ENCODE measurements at places on chromosomes 13 and 19. TPM values are rescaled to one million over a fixed set of nuclear protein-coding genes. Genes with fewer than 3 reads are reported as not detected.
A peak's percentile ranks its signal among the peaks of the same experiment; 100 is the strongest.

FARSA gene
- 129 TPM for total RNA-seq

DNA sequence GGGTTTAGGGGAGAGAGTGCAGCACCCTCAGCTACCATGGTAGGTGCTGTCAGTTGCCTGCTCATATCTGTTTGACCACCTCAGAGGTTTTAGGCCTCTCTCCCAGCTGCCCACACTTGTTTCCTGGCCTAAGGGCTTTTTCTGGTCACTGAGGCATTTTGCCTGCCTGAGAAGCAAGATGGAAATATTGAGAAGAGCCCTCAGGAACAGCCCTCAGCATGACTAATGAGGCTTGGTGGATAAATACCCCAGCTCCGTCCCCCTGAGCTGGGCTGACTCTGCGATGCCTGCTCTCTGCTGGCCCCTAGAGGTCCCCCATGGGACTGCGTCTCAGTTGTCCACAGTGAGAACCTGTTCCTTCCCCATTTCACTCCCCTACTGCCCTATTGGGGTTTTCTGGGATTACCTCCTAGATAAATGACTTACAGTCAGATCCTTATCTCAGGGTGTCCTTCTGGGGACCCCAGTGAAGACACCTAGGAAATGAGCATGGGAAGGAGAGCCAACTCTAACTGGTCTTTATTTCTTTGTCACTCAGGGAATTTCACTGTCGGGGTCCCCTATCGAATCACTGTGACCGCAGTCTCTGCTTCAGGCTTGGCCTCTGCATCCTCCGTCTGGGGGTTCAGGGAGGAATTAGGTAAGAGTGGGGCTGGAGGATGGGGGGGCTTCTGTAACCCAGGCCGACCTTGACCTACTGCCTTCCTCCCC lies 13.3 kb downstream of the PALM3 start:
- DNase-seq = no peak

DNA sequence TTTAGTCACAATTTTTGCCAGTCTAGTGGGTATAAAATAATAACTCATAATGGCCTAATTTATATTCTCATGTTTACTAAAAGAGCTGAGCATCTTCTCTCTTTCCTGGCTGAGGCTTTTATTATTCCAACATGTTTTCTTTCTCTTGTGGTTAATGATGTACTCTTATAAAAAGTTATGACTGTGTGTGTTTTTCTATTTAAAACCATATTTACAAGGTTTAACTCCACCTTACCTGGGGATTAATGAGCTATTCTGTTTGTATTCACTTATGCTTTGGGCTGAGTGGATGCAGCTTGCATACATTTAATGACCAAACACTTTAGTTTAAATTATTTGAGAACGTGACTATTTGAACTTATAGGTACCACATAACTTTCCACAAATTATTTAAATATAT lies 1365.7 kb upstream of the SLC10A2 start:
- DNase-seq = no peak

- DNase-seq = no peak
Observed at GRCh38 chr19:38412961-38413360, 10.1 kb downstream of the FAM98C start.

KIR2DL4 gene
- not detected for total RNA-seq

DNA sequence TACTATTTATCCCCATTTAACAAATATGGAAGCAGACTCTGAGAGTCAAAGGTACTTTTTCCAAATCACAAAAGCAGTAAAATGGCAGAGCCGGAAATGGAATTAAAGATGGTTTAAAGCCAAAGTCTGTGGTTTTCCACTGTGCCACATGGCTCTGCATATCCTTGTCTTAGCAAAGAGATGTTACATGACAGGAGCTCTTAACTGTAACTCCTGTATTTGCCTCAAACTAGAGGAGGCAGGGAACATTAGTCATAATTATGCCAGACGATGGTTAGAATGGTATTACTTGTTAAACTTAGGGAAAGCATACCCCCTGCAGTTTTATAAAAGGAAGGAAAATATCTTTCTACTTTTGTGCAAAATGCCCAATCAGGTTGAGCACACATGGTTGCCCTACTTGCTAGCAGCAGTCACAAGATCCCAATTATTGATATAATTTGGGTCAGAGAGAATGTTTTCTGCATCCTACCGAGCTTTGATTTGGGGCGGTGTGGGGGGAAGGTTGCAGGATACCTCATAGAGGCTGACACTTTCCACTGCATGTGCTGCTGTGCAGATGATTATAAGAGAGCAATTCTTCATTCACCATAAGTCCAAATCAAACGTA lies 42.0 kb upstream of the MAB21L1 start:
- no peak for DNase-seq

TUBB4A gene
- 32.5 TPM for total RNA-seq

- DNase-seq = no peak
Observed at GRCh38 chr19:42455086-42455485, 12.3 kb upstream of the CXCL17 start.

GRCh38 chr13:75675421-75675820 lies 39.3 kb downstream of the LMO7 start:
- no peak for DNase-seq

GRCh38 chr19:32450217-32450616 lies 44.6 kb downstream of the DPY19L3 start:
- DNase-seq = no peak

DNA sequence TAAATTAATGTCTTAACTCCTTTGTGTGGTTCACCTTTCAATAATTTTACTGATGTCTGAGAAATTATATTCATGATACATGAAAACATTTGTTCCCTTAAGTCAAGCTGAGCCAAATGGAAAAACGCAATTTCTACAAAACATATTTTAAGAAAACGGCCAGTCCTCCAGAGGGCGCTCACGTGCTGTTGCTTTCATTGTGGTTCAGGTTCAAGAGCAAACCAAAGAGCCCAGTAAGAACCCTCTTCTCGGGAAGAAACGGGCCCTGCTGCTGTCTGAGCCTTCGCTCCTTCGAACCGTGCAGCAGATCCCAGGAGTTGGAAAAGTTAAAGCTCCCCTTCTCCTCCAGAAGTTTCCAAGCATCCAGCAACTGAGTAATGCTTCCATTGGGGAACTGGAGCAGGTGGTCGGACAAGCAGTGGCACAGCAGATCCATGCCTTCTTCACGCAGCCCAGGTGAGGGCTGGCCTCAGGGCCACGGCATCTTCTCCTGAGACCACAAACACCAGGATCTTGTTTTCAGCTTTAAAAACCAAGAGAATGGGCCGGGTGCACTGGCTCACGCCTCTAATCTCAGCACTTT lies 4.3 kb downstream of the FAAP24 start:
- peak; percentile 47 for DNase-seq

DNA sequence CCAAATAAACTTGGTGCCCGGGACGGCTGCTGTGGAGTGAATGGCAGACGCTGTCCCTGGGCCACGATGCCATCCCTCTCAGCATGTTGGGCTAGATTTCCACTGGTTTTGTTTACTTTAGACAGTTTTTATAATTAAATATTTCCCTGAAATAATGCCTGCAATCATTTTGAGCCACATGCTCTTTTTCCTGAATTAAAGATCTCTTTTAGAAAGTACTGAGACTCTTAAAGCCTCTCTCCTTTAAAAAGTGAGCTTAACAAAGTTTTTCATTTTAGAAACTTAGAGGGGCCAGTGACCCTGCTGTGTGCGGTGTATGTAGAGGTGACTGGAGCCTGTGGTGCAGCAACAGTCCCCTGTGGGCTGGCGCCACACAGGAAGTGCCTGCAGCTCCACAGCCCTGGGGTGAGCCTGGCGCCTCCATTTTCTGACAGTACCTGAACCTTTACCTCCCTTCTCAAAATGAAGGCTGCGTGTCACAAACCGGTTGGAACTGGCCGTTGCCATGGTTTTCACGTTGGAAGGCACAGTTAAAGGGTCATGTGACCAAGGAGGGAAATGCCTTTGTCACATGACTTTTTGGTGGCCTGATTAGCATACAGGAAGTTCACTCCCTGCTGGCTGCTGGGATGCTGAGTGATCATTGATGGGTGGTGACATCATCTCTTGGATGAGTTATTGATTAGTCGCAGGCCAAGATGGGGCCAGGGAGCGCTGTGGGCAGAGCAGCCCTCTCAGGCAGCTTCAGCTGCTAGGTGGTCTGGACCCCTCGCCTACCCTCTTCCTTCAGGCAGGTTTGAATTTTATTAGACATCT lies 26.3 kb downstream of the TSSK6 start:
- DNase-seq = peak; percentile 89

DNA sequence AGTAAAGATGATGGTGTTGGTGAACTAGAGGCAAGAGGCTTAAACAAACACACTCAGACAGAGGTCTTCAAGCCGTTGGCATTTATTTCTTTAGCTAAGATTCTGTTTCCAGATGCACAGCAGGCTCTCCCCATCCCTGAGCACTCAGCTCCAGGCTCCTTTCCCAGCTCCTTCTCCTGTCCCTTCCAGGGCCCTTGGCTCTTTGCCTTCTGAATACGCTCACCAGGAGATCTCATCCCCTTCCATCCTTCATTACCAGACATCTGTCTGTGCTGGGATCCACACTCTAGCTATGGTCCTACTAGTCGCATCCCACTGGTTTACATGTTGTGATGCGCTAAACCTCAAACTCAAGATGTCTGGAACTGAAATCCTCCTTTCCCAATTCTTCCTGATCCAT lies 25.3 kb upstream of the DOCK9 start:
- DNase-seq = no peak

PBX4 gene
- total RNA-seq = 11.6 TPM

- no peak for DNase-seq
Observed at GRCh38 chr13:111303559-111303958, 16.9 kb upstream of the TEX29 start.

GRCh38 chr19:45767410-45767880 lies 1.6 kb downstream of the SIX5 start:
- DNase-seq = no peak

GRCh38 chr13:29713839-29714238 lies 118.4 kb upstream of the SLC7A1 start:
- DNase-seq = peak; percentile 8

- no peak for DNase-seq
Observed at GRCh38 chr13:38866649-38867048, 124.0 kb downstream of the STOML3 start.

CRX gene
- not detected for total RNA-seq

DNA sequence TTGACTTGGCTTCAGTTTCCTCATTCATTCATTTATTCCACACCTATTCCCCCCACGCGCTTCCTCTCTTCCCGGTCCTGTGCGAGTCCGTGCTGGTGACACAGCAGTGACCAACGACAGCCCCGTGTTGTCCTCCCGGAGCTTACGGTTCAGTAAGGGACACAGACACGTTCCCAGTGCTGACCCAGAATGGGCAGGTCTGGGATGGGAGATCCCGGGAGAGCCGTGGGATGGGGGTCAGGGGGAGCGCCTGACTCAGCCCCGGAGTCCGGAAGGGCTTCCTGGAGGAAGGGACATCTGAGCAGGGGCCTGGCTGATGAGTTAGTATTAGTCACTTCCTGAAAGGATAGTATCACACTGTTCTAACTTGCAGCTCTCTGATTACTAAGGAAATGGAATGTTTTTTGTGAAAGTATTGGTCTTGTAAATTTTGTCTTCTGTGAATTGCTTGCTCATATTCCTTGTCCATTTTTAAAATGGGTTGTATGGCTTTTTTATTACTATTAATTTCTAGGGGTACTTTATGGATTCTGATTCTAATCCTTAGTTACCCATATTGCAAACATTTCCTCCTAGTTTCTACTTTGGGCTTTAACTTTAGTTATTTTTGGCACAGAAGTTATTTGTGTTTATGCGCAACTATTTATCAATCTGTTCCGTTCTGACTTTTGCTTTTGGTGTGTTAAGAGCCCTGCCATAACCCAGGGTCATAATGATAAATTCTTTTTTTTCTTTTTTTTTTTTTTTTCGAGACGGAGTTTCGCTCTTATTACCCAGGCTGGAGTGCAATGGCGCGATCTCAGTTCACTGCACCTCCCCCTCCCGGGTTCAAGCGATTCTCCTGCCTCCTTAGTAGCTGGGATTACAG lies 708 bp upstream of the ERCC1 start:
- peak; percentile 91 for DNase-seq

FAAP24 gene
- total RNA-seq = 4.9 TPM

GRCh38 chr13:46137627-46138317 lies 32.9 kb upstream of the CPB2 start:
- DNase-seq = no peak

Data from HCT116 (cell line).